Regular cardiac myocyte (primary cell): ENCODE measurements at places on chromosomes 5 and 9. TPM values are rescaled to one million over a fixed set of nuclear protein-coding genes. Genes with fewer than 3 reads are reported as not detected.

Gene SLC25A2
- under 0.01 and 0.19 TPM in 2 replicates for total RNA-seq

Gene KIF27
- 2.5 and 4.5 TPM in 2 replicates for total RNA-seq

Gene SPINK5
- total RNA-seq: not detected in 2 replicates

Gene MYMK
- not detected in 2 replicates for total RNA-seq

Gene SAXO1
- under 0.01 TPM in 1 of 2 replicates, not detected in the other for total RNA-seq

Gene PRELID2
- total RNA-seq: 29.1 and 69.3 TPM in 2 replicates
